ENCODE measurements at places on chromosomes 11 and 22.

GRCh38 chr22:45435544-45436139 is 22.1 kb downstream of the RIBC2 start:
- peak; percentile 68 for DNase-seq

DNA sequence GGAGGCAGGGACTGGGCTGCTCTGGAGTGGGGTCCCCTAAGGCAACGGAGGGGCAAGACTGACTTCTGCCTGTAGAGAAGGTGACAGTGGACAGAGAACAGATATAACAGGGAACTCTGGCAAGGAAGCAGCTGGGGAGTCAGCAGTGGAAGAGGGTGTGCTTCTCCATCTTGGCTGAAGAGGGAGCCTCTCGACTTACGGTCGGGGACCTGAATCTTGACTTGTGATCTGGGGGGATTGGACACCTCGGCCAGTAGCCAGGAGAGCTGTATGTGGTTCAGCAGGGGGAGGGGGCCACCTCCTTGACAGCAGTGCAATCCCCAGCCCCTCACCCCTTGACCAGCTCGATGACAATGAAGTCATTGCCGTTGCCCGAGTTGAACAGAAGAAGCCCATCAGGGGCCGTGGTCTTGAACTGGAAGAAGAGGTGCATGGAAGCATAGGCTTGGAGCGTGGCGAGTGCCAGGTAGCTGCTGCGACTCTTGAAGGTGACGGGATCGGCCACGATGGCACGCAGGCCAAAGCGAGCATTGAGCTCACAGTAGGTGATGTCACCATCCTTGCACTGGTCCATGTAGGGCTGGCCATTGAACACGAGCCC is 60.0 kb downstream of the SLC22A12 start:
- DNase-seq = no peak

DNA sequence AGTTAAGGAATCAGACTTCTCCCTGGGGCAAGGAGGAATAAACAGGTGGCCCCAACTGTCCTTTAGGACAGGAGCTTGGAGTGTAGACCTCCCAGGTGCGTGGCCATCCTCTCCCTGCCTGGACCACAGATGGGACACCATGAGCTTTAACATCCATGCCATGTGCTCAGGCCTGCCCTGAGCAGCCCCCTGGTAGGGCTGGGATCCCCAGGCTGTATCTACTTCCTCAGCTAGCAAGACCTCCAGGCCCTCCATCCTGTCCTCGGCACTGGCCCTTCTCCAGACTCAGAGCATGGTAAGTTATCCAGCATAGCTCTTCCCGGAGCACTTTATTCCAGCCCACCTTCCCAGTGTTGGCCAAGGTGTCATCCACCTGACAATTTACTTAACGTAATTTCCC is 5.7 kb downstream of the CD6 start:
- DNase-seq = no peak

DNA sequence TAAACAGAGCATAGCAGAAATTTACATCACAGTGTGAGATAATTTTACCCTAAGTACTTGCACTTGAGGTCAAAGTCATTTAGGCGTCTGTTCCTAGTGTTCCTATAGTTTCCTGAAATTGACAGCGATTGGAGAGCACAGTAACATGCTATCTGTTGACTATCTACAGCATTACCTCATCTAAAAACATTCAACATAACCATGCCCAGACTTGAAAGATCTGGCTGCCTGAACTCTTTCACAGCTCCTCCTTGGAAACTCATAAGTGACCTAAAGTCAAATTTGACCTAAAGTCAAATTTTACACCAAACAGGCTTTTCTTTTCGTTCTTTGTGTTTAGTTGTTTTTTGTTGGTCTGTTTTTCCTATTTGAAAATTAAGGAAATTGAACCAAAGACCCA is 233.8 kb upstream of the UBASH3B start:
- DNase-seq = no peak

GRCh38 chr11:30310623-30311022 is 12.3 kb upstream of the ARL14EP start:
- no peak for DNase-seq

DNA sequence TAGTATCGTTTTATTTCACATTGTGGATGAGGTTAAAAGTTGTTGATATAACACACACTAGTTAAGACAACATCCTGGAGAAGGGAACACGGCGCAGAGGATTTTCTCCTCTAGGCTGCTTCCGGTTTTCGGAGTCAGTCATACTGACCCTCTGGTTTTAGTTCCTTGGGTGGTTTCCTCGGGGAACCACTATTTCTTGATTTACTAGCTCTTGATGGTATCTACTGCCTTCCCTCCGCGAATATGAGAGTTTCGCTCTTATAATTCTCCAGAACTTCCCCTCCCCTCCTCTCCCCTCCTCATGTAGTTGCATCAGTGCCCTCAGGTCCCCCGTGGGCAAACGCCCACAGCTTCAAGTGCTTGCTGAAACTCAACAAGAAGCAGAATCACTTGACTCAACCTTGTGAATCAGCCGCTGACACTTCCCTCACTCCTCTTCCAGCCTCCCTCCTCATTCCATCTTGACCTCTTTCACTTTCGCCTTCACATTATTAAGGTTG is 15.9 kb upstream of the APOBEC3A start:
- DNase-seq = no peak

DNA sequence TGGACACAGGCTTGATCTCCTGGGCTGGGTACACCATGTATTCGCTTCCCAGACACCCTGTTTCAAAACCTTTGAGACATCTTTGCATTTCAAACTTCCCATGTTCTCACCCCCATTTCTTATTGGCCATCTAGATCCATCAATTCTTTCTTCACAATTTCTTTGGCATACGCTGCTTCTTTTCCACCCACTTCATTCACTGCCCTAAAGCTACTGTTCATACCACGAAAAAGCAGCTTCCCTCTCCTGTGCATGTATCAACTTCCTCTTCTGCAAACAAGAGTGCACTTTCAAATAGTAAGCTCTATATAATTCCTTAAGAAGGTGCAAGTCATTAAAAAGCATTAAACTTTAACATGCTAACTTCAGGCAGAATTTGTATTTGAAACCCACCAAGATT is 21.4 kb downstream of the UVRAG start:
- DNase-seq = no peak

DNA sequence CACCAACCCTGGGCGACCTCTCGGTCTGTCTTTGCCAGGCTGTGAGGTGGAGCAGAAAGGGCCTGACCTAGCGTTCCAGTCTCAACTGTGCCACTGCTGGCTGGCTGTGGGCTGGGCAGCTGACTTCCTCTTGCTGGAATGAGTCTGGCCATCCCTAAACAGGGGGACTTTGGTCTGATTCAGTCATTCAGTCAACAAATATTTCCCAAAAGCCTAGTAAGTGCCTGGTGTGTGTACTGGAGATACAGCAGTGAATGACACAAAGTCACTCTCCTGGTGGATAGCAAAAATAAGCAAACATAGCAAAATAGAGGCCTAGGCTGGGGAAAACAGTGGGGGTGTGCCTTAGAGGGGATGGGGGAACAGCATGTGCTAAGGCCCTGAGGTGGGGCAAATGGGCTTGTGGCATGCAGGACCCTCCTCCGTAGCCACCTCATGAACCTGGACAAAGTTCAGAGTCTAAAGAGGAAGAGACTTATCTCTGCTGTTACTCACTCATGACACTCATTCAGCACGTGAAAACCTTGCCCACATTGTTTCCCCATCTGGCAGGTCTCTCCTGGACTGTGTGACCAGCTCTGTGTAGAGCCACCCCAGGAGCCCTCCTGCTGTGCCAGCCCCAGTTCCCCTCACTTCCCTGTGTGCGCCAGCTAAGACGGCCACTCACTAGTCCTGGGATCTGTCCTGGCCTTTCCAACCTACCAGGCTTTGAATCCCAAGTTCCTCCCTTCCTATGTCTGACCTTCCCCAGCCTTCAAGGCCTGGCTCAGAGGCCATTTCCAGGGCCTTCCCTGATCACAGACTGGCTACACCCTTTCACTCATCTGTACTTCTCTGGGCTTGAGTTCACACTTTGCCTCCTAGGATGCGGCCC is 4.7 kb downstream of the GUCD1 start:
- no peak for DNase-seq

DNA sequence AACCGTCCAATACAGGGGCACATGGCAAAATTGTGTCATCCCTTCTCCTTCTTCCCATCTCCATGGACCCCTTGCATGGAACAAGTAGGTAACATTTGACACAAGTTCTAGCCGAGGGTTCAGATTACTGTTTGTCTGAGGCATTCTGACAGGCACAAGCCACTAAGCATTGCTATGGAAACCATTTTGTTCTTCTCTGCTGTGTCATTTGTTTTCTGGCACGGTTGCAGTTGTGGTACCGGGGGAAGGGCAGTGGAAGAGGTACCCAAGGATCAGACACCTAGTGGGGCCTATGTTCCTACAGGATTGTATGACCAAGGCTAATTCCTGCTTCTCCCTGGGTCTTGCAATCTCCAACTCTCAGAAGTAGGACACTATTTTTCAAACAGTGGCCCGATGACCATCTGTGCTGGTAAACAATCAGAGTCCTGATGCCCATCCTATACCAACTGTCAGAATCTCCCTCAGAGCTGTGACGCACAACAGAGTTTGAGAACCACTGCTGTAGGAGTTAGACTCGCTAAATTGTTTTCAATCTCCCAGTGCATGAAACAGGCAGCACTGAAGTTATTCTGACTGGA is 69.3 kb downstream of the KCNC1 start:
- DNase-seq = no peak

DNA sequence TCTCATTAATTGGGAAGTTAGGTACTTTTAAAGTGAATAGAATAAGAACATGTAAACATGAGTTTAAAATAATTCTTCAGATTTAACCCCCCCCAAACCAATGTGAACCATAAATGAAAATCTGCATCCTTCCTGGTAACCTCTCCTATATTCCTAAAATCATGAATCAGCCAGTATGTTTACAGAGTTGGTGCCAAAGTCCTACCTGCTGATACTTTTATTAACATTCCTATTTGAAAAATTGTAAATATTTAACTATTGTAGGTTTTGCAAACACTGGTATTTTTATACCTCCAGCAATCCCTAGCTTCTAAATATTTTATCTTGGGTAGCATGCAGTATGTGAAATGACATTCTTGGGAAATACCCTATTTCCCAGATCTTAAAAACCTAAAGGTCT is 278.2 kb downstream of the RAB38 start:
- no peak for DNase-seq

GRCh38 chr11:12792018-12792417 is 117.8 kb downstream of the TEAD1 start:
- no peak for DNase-seq

GRCh38 chr11:118870396-118871343 is 13.0 kb upstream of the CXCR5 start:
- DNase-seq = no peak

DNA sequence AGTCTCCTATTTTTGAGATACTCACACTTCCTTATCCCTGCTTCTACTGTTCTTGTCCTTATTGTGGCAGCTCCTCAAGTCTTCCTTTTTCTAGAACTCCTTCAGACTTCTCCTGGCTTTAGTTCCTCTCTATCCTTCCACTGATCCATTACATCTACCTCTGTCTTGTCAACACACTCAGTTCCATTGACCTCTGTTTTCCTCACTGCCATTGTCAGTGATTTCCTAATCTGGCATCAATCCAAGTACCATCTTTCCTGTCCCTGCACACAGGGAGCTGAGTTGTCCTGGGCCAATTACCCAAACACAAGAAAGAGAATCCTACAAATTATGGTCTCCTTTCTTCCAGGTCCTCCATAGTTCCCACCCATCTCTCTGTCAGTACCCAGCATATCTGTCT is 27.9 kb upstream of the RIC3 start:
- no peak for DNase-seq

GRCh38 chr11:1308743-1309497 is 512 bp downstream of the TOLLIP start:
- DNase-seq = no peak

DNA sequence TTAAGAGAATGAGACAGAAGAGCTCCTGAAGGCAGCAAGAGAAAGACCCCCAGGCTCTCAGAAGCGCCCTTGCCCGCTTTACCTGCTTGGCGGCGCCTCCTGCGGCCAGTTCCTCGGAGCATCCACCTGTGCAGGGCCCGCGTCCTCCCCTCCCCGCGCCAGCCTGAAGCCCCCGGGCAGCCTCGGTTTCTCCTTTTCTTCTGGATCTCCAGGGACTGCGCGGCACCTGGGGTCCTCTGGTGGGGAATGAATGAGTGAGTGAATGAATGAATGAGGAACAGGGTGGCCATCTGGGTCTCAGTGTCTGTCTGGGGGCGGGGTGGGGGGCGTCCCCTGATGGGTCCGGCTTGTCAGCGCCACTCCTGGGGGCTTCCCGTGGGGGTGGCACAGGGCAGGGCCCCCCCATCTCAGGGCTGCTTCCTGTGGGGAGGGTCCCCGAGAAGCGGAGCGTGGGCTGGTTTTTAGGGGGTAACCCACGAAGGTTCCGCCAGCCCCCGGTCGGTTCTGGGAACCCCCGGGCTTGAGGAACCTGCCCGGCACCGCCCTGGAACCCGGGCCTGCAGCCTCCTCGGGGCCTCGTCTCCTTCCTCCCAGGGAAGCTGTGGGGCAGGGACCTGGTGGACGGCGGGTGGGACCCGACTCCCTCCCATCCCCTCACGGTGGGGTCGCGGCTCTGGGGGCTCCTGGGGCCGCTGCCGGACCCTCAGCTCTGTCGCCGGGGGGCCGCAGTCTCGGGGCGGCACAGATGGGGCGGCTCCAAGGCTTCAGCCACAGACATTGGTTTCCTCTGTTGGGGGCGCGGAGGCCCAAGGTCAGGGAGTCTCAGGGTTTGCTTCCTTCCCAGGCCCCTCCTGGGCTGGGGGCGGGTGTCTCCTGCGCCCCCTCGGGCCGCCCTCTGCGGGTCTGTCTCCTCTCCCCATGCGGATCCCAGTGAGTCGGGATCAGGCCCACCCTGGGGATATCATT is 8.3 kb upstream of the KRTAP5-7 start:
- no peak for DNase-seq

DNA sequence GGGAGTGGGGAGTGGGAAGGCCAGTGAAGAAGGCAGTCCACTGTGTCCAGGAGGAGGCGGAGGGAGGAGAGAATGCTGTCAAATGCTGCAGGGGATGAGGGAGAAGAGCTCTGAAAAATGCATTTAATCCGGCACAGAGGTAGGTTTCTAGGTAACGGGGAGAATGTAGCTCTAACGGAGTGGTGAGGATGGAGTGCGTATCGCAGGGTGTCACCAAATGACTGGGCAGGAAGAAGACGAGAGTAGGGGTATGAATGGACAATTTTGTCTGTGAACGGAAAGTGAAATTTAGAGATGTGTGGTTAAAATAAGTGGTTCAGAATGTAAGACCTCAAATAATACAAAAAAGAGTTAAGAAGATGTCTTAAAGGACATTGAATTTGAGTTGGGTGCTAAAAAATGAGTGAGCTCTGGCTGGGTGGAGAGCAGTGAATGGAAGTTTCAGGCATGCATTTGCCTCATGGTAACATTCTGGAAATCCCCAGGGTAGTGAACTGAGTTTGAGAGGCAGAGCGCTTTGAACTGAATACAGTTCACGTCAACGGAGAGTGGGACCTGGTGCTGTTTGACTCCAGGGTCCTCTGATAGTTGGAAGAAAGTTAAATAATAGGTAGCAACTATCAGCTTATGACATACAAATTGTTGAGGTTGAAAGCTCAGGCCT is 81.3 kb upstream of the CADM1 start:
- DNase-seq = no peak

All from Jurkat, Clone E6-1 (cell line).